ENCODE measurements at places on chromosomes 13 and 19.

DNA sequence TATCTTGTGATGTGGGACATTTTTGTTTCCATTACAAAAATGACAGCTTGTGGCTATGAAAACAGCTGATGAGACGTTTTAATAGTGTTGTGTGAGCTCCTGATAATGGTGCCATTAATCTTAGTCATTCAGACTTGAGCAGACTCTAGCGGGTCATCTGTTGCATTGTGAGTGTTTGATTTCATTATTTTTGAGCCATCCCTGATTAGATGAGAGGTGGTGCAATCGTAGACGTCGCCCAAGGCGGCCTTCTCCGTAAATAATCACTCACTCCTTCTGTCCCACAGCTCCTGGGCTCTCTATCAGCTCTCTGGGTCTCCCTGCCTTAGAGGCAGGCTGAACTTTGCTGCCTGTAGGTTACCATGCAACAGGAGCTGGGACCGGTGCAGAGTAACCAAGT lies 528.0 kb upstream of the SGCG start:
- no peak for DNase-seq

DNA sequence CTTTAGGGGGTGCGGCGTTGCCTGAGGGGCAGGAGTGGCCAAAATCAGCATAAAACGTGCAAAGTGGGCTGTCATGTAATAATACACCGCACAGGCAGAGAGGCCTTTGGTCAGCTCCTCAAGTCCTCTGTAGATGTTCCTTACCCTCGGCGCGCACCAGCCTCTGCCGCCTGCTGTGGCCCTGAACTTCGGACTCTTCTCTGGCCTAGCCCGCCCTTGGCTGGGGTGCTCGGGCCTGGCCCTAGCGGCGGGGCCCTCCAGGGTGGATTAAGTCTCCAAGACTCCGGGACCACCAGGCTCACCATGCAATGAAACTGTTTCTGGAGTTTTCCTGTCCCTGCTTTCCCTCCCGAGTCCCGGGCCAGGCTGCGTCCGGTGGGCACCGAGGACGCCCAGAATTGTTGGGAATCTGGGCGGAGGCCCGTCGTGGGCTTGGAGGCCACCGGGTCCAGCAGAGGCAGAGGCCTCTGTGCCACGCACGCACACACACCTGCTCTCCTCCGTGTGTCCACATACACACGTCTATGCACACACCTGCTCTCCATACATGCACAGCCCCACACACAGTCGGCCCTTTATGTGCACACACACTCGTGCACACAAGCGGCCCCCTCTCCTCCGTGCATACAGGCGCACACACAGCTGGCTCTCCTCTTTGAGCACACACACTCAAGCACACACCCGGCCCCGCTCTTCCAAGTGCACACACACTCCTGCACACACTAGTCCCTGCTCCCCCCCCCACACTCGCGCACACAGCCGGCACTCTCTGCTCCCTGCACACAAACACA lies 1.5 kb upstream of the TFDP1 start:
- DNase-seq = no peak

- no peak for DNase-seq
Observed at GRCh38 chr13:50914176-50914700, 4.6 kb downstream of the RNASEH2B start.

DNA sequence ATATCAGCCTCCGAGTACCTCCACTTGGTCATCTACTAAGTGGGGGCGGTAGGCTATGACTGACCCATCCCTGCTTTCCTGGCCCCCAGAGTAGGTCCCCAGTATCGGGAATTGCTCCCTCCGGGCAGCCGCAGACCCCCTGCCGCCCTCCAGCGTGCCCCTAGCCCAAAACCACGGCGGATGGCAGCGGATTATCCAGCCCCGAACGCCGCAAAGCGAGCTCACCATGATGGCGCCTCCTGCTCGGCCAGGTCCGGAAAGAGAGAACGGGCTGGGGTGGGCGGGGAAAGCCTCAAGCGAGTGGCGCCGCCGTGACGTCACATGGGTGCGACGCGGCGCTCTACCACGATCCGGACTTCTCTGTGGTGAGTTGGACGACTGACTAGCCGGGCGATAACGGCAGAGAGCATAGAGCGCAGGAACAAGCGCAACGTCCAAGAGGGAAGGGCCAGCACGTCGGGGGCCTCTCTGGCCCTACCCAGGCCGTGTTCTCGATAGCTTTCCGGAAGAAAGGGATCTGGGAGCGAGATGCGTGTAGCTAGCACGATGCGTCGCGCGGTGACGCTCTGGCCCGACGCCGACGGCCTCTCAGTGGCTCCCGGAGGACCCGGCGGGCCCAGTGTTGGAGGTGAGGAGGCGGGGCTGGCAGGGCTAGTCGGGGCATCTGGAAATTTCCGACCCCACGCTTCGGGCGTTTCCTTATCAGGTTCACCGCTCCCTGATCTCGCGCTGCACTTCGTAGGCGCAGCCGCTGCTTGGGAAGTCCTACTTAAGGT lies at the start of the genes RPL18 and SPHK2:
Gene RPL18, minus strand, starts transcription at position 263 of the 776 bp plus-strand sequence. Its CDS starts 35 bp downstream, at position 228.
Gene SPHK2, plus strand, starts transcription at position 591 of the 776 bp plus-strand sequence. CDS start 1,009 bp downstream, outside the sequence.
- peak; percentile 99 for DNase-seq

- peak; percentile 4 for DNase-seq
Observed at GRCh38 chr19:29172302-29172701, 40.6 kb downstream of the UQCRFS1 start.

GRCh38 chr19:6466526-6467248 lies 2.6 kb downstream of the CRB3 start:
- DNase-seq = no peak

GRCh38 chr13:90883592-90883991 lies 463.9 kb upstream of the MIR17HG start:
- DNase-seq = no peak

- peak; percentile 99 for DNase-seq
Observed at GRCh38 chr19:38374332-38375097, at the start of gene PSMD8. Gene PSMD8 (plus strand): TSS chr19:38374571. CDS start chr19:38374602, 31 bp downstream.

DNA sequence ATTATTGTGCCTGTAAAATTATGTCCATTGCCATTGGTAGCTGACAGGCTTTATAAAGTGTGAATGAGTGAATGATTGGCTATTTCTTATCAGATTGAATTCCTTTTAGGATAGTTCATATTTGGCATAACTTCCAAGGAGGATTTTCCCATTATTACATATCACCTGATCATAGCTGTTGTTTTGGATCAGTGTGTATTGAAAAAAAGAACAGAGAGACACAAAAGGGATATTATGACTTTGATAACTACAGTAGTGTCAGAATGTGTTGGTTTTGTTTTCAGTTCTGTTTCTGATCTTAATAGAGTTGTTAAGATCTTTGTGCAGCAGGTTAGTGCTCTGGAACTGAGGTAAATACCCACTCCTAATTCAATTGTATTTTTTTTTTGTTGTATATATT lies 103.8 kb downstream of the LRCH1 start:
- DNase-seq = no peak

GRCh38 chr13:24276861-24277260 lies 32.5 kb upstream of the C1QTNF9 start:
- DNase-seq = no peak

DNA sequence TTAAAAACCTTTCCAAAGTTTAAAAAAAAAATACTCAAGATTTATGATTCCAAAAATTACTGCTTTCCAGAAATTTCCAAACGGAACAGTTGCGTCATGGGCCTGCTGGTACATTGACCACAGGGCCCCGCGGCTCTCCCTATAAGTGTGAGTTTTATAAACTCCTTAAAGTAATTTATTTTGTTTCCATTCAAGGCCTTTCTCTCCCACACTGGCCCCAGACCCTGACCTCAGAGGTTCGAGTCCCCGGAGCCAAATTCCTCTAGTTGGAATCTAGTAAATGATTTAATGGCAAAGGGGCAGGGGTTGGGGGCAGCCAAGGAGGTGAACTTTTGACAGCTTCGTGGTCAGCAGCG lies 97.5 kb downstream of the INSR start:
- no peak for DNase-seq

DNA sequence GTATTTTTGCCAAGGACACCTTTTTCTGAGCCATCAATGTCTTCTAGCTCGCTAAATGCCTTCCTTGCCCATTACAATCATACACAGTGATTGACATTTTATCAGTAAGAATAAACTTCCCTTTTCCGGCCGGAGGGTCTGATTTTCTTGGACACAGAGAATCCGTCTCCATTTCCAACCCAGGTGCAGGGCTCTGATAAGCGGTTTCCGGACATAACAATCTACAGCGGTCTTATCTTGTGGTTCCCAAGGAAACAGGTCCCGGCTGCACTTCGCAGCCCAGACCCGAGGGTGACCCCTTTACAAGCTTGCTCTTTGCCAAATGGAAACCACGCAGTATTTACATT lies 5.1 kb upstream of the ZNF77 start:
- peak; percentile 45 for DNase-seq

- no peak for DNase-seq
Observed at GRCh38 chr19:29770648-29771047, 41.1 kb upstream of the CCNE1 start.

GRCh38 chr19:9857920-9858746 lies 23.0 kb downstream of the PIN1 start:
- DNase-seq = peak; percentile 36

GRCh38 chr13:62014299-62014698 lies 598.6 kb upstream of the PCDH20 start:
- no peak for DNase-seq

DNA sequence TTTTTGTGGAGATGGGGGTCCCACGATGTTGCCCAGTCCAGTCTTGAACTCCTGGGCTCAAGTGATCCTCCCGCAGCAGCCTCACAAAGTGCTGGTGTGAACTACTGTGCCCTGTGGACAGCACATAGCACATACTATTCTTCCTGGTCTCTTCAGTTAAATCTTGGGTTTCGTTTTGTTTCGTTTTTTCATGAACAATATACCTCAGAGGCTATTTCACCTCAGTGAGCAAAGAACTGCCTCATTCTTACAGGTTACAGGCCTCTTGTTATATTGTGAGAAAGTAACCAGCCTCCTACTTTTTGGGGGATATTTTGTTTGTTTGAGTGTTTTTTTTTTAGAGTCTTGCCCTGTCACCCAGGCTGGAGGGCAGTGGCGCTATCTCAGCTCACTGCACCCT lies 1.3 kb upstream of the C3 start:
- no peak for DNase-seq

GRCh38 chr13:36559375-36559774 lies 114.4 kb upstream of the SERTM1 start:
- no peak for DNase-seq

GRCh38 chr19:16117594-16118033 lies 5.9 kb downstream of the RAB8A start:
- peak; percentile 42 for DNase-seq

- DNase-seq = no peak
Observed at GRCh38 chr13:46170268-46170667, 11.7 kb downstream of the LCP1 start.

- no peak for DNase-seq
Observed at GRCh38 chr13:84870190-84870589, 929.0 kb downstream of the SLITRK6 start.

- DNase-seq = no peak
Observed at GRCh38 chr13:51955281-51955771, 55.9 kb downstream of the ATP7B start.

GRCh38 chr19:57171551-57172081 lies 4.3 kb upstream of the DUXA start:
- no peak for DNase-seq

GRCh38 chr13:67229481-67230403 lies at the start of gene PCDH9:
Gene PCDH9 (minus strand): TSS chr13:67230336. CDS start chr13:67228440, 1,896 bp downstream.
- no peak for DNase-seq

- peak; percentile 65 for DNase-seq
Observed at GRCh38 chr19:24033963-24034342, 53.0 kb upstream of the ZNF254 start.

- no peak for DNase-seq
Observed at GRCh38 chr13:44197791-44198770, 175.5 kb upstream of the SERP2 start.

DNA sequence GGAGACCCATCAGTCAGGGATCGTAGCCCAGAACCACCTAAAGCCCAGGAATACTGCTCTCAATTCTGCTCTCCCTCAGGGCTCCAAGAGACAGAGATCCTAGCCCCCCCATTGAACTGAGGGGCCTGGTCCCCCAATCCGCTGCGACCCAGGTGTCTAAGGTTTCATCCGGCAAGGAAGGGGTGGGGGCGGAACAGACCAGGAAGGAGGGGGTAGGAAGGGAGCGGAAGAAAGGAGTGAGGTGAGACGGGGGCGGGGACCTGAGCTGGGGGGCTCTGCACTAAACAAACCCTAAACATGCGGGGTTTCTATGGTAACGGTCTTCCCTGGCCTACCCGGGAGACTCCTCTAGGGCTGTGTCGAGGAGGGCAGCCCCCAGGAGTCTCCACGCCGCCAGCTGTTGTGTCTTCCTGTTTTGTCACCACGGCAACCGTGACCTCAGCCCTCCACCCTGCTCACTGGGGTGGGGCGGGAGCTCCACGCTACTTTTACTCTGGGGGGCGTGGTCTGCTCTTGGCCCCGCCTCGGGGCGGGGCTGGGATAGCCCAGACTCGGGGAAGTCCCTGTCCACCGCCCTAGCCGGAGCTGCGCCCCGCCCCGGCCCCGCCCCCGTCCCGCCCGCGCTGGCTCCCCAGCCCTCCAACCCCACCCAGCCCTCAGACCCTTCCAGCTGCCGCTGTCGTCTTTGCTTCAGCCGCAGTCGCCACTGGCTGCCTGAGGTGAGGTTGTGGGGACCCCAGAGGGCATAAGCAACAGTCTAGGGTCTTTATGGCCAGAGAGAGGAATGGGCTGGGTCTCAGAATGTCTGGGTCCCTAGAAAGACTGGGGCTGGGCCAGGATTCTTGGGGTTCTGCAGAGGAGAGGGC lies at the start of gene MYADM:
Gene MYADM, plus strand, starts transcription at position 659 of the 866 bp plus-strand sequence. CDS start 5,647 bp downstream, outside the sequence.
- DNase-seq = peak; percentile 99

- no peak for DNase-seq
Observed at GRCh38 chr13:77584106-77584505, 48.6 kb downstream of the SCEL start.

Data from suppressor macrophage (primary cell).